H4 (cell line): ENCODE measurements at places on chromosomes 7 and 10. TPM values are rescaled to one million over a fixed set of nuclear protein-coding genes. Genes with fewer than 3 reads are reported as not detected.

DNA sequence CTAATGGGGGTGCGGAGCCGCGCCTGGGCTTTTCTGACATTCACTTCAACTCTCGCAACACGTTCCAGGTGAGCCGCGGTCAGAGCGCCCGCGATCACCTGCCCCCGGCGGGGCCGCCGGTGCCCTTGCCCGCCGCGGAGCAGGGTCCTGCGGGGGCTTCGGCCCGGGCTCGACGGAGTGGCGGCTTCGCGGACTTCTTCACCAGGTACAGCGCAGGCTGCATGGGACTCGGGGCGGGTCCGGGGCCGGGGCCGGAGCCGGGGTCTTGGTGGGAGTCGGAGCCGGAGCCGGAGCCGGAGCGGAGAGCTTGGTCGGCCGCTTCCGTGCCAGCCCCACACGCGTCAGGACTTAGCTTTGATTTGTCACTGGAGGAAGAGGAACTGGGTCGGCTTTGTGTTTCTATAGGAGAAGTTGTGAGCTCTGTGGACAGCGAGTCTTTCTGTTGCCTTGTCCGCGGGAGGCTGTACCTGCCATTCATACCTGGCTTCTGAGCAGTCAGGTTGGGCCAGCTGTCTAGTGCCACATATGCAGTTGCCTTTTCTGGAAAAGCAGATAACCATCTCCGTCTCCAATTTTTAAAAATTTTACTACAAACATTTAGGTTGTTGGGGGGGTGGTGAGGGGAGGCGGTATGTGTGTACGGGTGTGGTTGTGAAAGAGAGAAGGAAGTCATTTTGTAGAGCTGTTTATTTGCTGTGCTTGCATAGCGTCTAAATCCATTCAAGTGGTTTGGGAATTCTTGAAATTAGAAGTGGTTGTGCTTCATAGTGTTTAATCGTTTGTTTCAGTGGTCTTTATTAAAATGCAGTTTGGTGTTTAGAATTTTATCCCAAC, 1.3 kb downstream of the TBC1D12 start:
- DNase-seq = peak; percentile 57

DNA sequence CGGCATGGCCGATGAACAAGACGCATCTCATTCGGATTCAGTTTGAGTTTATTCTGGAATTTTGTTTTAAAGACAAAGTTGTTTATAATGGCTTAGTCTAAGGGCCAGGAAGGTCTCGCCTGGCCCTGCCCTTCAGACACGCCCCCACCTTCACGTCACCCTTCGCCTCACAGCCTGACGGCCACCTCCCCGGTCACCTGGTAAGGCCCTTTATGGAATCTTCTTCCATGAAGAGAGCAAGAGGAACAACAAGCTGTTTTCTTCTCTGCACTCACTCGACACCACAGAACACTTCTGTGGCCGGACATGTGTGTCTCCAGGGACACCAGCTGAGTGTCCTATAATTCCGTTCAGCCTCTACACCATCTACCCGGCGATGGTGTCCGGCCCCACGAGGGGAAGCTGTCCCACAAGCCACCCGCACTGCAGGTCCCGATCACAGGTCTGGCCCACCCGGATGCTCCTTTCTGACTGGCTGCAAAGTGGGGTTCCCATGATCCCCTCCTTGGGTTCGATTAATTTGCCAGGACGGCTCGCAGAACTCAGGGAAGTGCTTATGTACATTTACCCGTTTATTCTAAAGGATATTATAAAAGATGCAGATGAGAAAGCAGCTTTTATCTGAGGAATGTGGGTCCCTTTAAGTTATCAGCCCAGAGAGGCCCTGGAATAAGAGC, 17.4 kb upstream of the KNDC1 start:
- no peak for DNase-seq

- no peak for DNase-seq
These were observed 1209.2 kb downstream of the TYW1 start for GRCh38 chr7:68205826-68206225.

DNA sequence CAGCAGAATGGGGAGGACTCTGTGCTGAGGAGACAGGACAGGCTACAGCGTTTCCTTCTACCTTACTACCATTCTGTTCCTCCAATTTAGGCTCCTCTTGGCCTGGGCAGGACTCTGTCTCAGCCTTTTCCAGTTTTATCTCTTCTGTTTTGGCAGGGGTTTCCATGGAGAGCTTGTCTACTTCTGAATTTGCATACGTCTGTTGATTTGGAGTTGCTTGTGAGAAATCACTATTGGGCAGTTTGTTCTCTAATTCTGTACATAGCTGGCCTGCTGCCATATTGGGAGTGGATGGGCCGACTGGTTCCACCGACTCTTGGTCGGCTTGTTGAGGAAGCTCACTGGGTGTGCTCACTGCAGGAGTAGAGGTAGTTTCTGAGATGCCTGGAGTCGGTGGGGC, 136.8 kb downstream of the GALNT11 start:
- DNase-seq = no peak

EBLN1 gene
- total RNA-seq = not detected in 2 replicates

NYAP1 gene
- total RNA-seq = not detected in 2 replicates

PHKG1 gene
- 0.17 TPM in 1 of 2 replicates, not detected in the other for total RNA-seq

LIPM gene
- not detected in 2 replicates for total RNA-seq

ECHDC3 gene
- 3.6 and 4.4 TPM in 2 replicates for total RNA-seq
